ENCODE measurements at places on chromosomes 2 and 18. TPM values are rescaled to one million over a fixed set of nuclear protein-coding genes. Genes with fewer than 3 reads are reported as not detected.

Gene GALR1
- 0.16 TPM for total RNA-seq

Gene MOGAT1
- total RNA-seq = not detected

Gene HES6
- total RNA-seq = 59.3 TPM

Gene SDC1
- total RNA-seq = 33.8 TPM

Gene CRYGD
- 823 TPM for total RNA-seq

Gene HMSD
- total RNA-seq = 2.8 TPM

Gene ARID5A
- 9.1 TPM for total RNA-seq

Measured in camera-type eye (tissue), 1 donor.